ENCODE measurements at places on chromosomes 11 and 22. TPM values are rescaled to one million over a fixed set of nuclear protein-coding genes. Genes with fewer than 3 reads are reported as not detected.

- no peak for DNase-seq
These were observed 36.2 kb upstream of the FGF3 start for GRCh38 chr11:69855421-69855820.

DNA sequence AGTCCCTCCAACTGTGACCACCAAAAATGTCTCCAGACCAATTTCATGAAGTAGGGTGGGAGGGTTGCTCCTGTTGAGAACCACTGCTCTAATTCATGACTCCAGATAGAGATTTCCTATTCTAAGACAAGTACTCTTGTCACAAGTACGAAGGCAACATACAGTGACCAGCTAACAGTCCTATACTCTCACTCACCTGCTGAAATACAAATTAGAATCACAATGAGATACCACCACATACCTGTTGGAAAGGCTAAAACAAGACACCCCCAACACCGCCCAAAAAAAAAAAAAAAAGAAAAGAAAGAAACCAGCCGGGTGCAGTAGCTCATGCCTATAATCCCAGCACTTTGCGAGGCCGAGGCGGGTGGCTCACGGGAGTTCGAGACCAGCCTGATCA, 310.5 kb downstream of the SWAP70 start:
- no peak for DNase-seq

GRCh38 chr11:119056421-119056999, 495 bp downstream of the HYOU1 start:
- peak; percentile 33 for DNase-seq

The DTX4 gene
- total RNA-seq: 22.9 TPM

The HDAC10 gene
- total RNA-seq: 35.7 TPM

The MORC2 gene
- 19.6 TPM for total RNA-seq

The GAB4 gene
- total RNA-seq: not detected

The SLC37A2 gene
- 3.9 TPM for total RNA-seq

The NKAPD1 gene
- total RNA-seq: 14.7 TPM

The ZFTA gene
- total RNA-seq: 12.5 TPM

GRCh38 chr22:45926433-45926832, 50.5 kb downstream of the WNT7B start:
- no peak for DNase-seq

The GGT1 gene
- total RNA-seq: 4.6 TPM

The TSSK2 gene
- not detected for total RNA-seq

DNA sequence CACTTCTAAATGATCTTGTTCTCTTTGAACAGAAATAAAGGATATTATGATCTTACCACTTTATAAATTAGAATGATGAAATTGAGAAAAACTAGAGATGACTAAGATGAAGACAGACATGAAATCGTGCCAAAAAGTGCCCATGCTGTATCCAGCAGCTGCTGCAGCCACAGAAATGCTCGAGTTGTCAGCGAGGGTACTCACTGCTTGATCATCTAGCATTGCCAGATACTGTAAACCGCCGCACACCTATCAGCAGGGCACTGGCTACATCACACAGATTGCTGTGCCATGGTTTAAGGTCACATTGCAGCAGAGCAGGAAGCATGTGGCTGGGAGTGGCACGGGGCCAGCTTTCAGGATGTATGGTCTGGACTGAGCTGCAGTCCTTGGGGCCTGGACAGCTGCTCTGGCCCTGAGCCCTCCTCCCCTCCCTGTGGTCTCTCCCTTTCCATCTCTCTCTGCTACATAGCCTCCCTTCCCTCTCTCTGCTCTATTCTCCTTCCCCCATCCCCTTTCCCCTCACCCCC, 51.0 kb upstream of the SEPTIN5 start:
- DNase-seq: no peak

GRCh38 chr11:119476666-119477331, 53.8 kb upstream of the THY1 start:
- peak; percentile 15 for DNase-seq

Measured in breast epithelium (tissue), 4 donors.